ENCODE measurements at places on chromosomes 12 and 14.

GRCh38 chr12:49838973-49839633 lies 3.8 kb downstream of the BCDIN3D start:
- DNase-seq, result peak; percentile 52

GRCh38 chr12:3568695-3569094 lies 77.7 kb downstream of the PRMT8 start:
- no peak for DNase-seq

DNA sequence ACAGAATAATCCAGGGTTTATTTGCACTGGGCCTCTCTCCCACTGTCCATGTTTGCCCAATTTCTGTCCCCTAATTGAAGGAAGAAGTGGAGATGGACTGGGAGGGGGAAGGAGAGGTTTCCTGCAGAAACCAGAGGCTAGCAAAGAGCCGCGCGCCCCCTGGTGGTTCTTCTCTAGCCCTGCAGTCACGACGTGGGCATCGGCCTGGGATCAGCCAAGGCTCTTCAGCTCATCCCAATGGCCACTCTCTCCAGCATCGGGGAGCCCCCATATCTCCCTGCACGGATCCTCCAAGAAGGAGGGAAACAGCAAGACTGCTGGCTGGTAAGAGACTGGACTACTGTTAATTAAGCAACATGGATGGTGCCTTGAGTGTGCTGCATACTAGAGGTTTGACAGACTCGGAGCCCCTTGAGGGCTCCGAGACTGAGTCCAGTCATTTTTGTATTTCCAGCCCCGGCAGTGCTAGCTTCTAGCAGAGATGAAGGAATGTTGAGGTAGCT lies 18.7 kb downstream of the ZBTB39 start:
- DNase-seq, result peak; percentile 81

GRCh38 chr12:108802101-108802961 lies 55.1 kb downstream of the SSH1 start:
- no peak for DNase-seq

- DNase-seq, result no peak
These were observed 11.6 kb upstream of the KRT82 start for GRCh38 chr12:52417740-52418139.

All from GM10248 (cell line).